ENCODE measurements at places on chromosomes 12 and 14.

GRCh38 chr12:5567016-5567725 is 135.3 kb downstream of the NTF3 start:
- no peak for DNase-seq

DNA sequence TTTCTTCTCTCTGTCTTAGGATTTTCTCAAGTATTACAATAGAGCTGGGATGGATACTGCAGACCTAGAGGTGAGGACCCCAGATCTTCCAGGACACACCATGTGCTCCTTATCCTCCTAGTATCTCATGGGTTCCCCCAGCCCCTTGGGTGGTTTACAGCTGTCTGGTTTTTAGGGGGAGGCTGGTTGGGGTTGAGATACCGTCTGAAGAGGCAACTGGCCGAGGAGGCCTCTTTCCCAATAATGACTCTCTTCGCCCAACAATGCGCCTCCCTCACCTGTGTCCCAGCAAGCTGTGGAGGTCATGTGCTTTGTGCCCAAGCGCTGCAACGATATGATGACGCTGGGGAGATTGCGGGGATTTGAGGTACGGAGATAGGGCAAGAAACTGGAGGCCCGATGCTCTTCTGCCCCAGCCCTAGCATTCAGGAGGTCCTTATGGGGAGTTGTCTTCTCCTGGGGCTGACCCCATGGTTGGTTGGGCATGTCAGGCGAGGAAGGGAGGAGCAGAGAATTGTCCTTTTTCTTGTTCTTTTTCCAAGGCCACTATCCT is 3.8 kb downstream of the ARHGEF25 start:
- no peak for DNase-seq

DNA sequence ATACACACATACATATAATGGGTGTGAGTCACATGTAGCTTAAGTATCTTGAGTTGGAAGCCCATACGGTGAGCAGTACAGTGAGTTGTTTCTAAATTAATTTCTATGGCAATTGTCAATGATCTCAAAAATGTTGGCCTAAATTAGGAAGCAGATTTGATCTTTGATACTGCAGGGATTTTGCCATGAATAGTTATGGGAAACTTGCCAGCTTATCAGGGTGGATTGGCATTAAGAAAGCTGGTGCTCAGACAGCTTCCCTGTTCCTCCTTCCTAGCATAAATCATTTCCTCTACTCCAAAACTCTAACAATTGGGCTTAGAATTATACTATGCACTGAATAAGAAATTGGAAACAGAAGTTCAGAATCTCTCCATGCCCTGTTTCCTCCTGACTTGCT is 150.9 kb upstream of the FRMD6 start:
- no peak for DNase-seq

DNA sequence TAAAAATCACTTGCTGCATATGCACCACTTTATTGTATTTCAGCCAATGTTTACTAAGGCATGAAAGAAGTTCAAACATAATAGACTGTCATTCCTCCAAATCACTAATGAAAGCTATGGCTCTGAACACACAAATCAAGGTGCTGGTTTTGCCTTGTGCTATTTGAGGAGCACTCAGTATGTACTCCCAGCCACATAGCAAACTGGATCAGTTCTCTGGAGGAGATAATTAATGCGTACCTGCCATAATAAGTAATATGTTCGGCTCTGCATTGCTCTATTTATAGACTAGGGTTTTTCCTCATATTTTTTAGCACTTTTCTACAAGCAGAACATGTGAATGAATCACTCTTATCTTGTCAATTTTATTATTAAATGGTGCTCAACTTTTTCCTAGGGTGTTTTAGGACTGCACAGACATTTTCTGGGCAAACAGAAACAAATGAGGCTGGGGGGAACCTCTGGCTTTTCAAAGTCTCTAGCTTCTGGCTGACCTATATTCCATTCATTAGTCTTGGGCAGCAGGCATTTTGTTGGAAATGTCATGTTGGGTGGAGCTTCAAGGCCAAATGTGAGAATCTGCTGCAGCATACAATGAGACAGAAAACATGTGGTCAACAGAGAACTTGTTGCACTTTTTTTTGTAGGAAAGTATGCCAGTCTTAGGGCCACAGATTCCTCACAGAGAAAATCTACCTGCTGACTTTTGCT is 88.4 kb downstream of the GRIP1 start:
- DNase-seq = no peak

All from stimulated activated CD8-positive, alpha-beta memory T cell treated with anti-CD3 and anti-CD28 coated beads, Interleukin-7, amount 100 ng/mL, for 1 hour (primary cell).